ENCODE measurements at places on chromosomes 1 and 21.

DNA sequence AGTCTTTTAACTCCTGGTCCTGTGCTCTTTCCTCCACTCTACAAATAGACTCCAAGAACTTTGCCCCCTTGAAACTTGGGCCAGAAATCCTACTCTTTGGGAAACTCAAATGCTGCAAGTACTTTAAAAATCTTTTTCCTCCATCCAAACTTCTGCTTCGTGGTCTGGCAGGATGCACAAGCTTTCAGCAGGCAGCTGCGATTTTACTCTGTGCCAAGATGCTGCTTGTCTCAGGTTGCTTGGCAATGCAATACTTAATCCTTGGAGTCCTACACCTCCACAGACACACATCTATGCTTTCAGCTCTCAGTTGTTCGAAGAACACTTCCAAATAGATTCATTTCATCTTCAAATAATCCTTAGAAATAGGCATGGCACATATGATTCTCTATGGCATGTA, 435.3 kb upstream of the USP24 start:
- no peak for DNase-seq

DNA sequence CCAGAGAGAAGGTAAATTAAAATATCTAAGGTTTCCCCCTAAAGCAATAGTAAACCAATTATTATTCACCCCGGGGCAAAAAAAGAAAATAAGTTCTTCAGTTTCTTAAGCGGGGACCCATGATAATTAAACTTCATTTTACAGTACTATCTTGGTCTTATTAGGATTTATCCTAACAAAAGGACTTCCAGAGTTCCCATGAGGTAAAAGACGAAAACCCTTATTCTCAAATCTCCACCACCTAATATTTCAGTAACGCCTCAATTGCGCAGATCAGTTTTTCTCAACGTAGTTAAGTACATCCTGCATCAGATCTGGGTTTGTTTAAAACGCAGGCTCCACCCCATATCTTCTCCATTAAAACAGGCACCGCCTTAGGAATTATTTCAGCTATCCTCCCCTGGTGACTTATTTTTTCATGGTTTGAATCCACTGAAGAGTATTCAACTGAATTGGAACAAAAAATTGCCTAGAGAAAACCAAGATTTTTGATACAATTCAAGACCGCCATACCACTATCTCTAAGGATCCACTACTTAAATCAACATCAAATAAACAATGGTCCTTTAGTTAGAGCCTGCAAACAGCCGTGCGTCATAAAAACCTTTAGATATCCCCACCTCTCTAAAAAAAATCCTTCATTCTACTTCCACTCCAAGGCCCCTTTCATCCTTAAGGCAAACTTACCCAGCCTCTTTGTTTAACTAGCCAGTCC, 1.7 kb downstream of the MCL1 start:
- no peak for DNase-seq

DNA sequence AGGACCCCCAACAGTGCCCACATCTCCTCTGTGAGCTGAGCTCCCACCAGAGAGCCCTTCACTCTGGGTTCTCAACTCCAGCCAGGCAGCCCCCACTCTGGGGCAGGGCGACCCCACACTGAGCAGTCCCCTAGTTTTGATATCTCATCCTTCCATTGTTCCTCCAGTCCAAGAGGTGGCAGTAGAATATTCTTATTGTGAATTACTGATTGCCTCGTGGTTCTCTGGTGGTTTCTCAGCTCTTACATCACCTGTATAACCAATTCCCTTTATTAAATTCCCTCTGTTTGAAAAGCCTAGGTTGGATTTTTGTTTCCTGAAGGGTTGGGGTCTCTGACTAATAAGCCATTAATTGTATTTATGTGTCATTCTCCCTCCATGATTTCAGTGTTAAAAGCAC, 407.5 kb downstream of the SETD4 start:
- DNase-seq = no peak

DNA sequence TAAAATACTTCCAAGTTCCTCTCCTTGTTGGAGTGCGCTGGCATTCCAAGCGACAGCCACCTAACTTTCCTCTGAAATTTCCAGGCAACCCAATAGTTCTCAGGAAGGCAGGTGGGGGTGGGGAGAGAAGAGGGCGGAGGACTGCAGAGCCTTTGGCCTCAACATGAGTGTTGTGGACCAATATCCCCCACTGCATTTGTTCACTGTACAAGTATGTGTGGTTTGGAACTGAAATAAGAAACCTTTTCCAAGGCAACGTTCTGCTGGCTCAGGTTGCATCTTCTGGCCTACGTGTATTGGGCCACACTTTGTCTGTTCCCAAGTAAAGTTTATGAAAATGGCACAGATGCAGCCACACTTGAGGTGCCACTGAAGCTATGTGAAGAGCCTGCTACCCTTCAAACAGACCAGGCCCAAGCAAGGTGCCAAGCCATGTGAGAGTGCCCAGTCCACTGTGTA, 153.4 kb downstream of the DHRS3 start:
- DNase-seq = peak; percentile 86

DNA sequence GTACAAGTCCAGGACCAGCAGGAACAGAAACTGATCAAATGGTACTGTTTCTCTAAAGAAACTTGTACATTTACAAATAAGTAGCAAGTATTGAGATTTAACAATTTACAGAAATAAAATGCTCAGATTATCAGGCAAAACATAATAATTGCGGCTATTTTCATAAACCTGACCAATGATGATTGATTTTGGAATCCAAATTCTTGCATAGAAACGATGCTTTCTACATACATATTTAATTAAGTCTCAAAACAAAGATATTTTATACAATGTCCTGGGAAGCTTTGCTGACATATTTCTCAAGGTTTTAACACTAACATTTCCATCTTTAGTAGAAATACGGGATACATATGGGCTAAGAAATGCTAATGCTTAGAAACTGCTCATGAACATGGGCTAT, 157.1 kb downstream of the VAV3 start:
- no peak for DNase-seq

- DNase-seq = no peak
Observed at GRCh38 chr1:23601135-23601967, 42.0 kb upstream of the ID3 start.

DNA sequence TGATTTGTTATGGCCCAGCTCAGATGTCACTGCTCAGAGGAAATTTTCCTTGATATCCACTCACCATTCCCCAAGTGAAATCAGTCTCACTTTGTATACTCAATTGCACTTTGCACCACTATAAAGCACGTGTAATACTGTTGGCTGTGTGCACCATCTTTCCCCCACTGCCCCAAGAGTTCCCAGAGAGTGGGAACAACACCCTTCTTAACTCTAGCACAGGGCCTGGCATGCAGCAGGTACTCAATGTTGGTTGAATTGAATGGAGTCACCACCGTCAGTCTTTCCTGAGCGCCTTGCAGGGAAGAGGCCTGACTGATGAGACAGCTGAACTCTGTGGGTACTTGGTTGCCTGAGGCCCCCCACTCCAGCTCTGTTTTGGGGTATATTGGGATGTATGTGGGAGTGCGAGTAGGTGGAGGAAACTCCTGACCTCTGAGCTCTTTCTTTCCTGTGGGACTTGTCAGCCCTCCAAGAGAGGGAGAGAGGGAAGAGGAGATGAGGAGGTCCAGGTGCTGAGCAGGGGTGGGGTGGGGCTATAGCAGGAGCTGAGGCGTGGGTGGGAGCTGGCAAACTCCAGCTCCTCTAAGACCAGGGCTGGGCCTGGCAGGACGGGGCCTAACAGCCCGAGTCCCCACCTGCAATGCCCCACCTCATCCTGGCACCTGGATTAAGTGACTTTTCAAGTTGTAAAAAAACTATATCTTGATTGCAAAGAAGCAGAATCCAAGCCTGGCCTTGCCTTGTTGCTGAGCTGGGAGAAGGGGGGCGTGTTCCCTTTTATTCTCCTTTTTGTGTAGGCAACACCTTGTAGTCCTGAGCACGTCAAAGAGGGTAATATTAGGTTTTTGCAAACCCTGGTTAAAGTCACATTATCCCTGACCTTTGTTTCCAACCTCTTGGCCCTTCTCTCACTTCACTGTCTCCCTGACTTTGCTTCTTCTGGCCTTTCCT, 19.4 kb upstream of the WASF2 start:
- no peak for DNase-seq

DNA sequence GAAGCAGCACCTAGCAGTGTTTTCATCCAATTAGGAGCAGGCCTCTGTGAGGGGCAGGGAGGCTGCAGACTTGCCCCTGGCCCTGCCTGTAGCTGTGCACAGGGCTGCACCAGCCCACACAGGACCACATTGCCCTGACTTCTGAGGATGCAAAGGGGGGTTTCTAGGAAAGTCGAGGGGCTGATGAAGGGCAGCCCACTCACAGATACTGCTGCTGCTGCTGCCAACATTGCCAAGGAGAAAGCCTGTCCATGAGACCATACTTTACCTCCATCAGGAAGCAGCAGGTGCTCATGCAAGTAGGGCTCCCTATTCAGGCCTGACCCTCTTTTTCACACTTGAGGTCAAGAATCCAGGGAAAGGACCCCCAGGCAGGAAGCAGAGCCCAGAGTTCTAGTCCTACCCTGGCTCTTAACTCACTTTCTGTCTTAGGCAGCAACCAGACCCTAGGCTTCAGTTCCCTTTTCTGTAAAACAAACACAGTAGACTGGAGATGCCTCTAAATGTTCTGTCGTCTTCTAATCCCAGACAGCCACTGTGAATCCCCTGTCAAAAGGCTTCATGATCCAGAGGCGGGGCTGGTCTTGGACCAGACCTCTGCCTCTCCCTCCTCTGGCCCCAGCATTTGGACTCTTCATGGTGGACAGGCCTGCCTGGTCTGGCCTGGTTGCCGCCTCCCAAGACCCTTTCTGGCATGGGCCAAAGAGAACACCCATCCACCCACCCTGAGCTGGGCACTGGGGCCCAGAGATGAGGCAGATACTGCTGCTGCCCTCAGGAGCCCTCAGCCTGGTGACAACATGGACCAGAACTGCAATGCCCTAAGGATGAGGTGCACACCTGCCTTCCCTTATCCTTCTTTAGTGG, 120.2 kb downstream of the GLIS1 start:
- no peak for DNase-seq

DNA sequence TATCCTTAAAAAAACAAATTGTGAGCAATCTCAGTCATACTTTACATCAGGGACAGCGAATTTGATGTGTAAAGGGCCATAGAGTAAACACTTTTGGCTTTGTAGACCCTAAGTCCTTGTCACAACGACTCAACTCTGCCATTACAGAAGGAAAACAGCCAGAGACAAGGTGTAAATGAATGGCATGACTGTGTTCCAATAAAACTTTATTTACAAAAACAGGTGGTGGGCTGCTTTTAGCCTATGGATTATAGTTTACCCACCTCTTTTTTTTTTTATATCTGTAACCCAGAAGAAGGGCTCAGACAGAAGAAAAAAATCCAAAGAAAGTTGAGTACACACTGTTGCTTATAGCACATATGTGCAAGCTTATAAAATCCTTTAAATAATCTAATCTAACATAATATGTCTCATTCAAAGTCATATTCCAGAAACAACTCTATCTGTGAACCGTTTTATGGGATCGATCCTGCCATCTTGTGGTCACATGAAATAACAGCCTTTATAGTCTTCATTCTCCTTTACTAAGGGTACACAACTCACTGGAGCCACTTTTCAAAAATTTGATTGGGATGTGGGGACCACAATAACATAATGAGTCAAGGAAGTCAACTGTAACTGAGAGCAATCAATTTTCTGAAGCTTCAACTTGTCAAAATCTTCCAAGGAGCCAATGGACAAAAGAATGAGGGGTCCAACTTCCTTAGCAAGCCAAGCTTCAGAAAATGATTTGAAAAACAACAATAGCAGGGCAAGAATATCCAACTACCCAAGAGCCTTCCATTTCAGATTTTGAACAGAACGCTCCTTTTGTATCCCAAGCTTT, 142.2 kb upstream of the KRTAP19-8 start:
- peak; percentile 64 for DNase-seq

DNA sequence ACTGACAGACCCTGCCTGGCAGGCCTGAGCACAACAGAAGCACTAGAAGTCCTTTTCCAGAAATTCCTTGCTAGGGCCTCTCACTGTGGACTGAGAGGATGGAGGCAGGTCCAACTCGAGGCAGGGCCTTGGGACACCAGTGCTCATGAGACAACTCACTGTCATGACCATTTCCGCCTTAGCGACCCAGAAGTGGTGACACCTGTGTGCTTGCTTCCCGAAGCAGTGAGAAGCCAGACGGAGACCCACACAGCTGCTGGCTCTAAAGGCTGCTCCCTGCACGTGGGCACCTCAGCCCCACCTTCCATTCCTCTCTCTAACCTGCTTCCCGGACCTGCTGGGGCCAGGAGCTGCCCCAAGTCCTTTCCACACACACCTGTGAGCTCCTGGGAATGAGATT, 33.0 kb downstream of the KCNC4 start:
- DNase-seq = no peak

GRCh38 chr1:151993734-151994496, at the start of gene S100A10:
TSS of gene S100A10 (minus strand) at chr1:151993859. CDS start at chr1:151986230, 7,629 bp downstream.
- peak; percentile 85 for DNase-seq

- no peak for DNase-seq
Observed at GRCh38 chr1:185350027-185350442, 33.0 kb upstream of the IVNS1ABP start.

GRCh38 chr1:29162476-29163138, 19.1 kb downstream of the SRSF4 start:
- DNase-seq = peak; percentile 58

GRCh38 chr1:204286831-204287421, 72.8 kb downstream of the PLEKHA6 start:
- no peak for DNase-seq

DNA sequence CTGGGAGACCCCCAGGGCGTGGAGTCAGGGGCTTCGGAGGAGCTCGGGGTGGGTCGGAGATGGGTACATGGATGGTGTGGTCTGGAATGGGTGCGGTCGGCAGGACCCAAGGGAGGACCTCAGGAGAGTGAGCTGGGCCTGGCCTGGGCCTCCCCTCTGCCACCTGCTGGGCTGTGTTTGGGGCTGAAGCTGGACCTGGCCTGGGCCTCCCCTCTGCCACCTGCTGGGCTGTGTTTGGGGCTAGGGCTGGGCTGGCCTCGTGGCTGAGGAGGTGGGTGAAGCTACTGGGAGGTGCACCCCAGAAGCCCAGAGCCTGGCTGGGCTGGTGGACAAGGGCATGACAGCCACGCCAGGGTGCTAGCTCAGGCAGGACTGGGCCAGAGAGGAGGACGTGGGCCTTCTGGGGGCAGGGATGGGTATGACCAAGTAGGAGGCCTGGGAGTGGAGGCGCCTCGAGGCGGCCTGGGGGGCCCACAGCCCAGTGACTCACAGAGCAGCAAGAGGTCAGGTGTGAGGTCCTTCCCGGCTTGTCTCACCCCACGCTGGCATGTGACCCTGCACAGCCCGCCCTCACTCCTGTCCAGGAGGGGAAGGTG, 14.5 kb downstream of the SAMD11 start:
- DNase-seq = peak; percentile 45

- no peak for DNase-seq
Observed at GRCh38 chr1:7313081-7313546, 458.0 kb upstream of the VAMP3 start.

GRCh38 chr1:174072581-174072980, 50.4 kb upstream of the RC3H1 start:
- no peak for DNase-seq

DNA sequence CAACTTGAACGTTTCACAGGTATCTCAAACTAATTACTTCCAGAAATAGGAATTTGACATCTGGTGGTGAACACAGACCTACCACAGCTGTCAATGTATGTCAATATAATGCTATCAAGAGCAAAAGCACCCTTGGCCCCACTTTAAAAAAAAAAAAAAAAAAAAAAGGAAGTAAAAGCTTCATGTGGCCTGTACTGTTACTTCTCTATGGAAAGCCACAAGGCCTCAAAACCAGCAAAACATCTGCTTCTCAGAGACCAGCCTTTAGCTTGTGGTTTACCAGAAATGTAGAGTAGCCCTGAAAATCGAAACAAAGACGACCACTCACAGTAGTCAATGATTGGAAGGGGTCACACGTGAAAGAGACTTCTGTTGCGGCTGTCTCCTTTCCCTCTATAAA, 109.6 kb downstream of the SLC45A1 start:
- no peak for DNase-seq

- DNase-seq = no peak
Observed at GRCh38 chr1:41416081-41416480, 54.8 kb downstream of the FOXO6 start.

Measured in GM03348 (cell line).